ENCODE measurements at places on chromosomes 3 and 15.
A peak's percentile ranks its signal among the peaks of the same experiment; 100 is the strongest.

GRCh38 chr15:38706956-38707355, 142.3 kb upstream of the RASGRP1 start:
- no peak for DNase-seq

DNA sequence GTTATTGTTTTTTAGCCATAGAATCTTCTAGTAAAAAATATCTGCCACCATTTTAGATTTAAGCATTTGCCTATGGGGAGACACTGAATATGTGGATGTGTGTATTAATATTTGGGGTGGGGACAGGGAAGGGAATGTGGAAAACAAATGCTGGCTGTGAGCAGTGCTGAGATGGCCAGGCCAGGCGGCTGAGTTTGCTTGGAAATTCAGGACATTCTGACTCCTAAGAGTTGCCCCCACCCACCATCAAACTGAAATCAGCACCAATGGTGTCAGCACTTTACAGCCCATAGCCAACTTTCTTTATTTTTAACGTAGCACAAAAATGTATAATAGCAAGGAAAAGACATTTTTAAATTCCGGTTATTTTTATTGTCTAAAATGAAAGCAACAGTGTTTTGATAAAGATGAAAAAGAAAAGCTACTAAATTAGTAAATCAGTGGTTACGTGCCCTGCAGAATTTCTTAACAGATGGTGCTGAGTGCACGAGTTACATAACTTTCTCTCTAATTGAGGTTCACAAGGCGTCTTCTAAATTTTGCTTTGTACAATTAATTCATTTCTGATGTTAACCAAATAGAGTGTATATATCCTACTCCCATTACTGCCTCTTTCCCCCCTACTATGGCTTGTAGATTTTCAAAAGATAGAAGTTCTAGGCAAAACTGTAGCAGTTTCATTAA, 34.0 kb downstream of the B3GALNT1 start:
- DNase-seq, result no peak

DNA sequence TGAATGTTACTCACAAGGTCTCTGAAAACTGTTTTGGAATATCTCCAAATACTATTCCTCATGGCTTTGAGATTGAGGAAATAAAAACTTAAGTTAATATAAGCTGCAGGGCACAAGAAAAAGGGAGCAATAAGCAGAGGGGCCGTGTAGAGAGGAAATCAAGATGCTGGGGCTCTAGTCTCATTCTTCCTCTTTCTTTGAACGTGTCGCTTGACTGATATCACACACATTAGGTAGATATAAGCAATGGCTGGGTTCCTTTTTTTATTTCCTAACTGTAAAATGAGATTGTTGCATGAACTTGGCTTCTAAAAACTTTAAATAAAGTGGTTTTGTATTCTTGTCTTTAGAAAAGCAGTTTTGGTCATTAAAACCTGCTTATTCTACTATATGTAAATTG, 326.7 kb upstream of the ROPN1 start:
- no peak for DNase-seq

- no peak for DNase-seq
Measured at GRCh38 chr15:84955089-84955848, 26.4 kb upstream of the PDE8A start.

GRCh38 chr3:94349310-94349878, 286.5 kb downstream of the NSUN3 start:
- DNase-seq, result no peak

- no peak for DNase-seq
Measured at GRCh38 chr3:73718326-73719110, 93.8 kb upstream of the PDZRN3 start.

GRCh38 chr3:98360681-98361080, 7.0 kb downstream of the OR5K4 start:
- DNase-seq, result no peak

DNA sequence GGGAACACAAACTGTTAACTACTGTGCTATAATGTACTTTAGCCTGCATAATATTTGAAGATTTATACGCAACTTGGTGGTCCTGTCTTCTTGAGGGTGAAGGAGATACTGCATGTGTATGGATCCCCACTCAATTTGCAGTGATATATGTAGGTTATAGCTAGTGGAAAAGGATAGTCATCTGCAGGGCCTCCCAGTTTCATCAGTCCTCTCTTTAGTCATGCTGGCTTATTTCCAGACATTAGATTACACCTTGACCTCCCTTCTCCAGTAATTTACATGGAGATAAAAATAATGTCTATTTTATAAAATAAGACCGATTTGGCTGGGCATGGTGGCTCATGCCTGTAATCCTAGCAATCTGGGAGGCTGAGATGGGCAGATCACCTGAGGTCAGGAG, 3.7 kb downstream of the NR1D2 start:
- DNase-seq, result no peak

DNA sequence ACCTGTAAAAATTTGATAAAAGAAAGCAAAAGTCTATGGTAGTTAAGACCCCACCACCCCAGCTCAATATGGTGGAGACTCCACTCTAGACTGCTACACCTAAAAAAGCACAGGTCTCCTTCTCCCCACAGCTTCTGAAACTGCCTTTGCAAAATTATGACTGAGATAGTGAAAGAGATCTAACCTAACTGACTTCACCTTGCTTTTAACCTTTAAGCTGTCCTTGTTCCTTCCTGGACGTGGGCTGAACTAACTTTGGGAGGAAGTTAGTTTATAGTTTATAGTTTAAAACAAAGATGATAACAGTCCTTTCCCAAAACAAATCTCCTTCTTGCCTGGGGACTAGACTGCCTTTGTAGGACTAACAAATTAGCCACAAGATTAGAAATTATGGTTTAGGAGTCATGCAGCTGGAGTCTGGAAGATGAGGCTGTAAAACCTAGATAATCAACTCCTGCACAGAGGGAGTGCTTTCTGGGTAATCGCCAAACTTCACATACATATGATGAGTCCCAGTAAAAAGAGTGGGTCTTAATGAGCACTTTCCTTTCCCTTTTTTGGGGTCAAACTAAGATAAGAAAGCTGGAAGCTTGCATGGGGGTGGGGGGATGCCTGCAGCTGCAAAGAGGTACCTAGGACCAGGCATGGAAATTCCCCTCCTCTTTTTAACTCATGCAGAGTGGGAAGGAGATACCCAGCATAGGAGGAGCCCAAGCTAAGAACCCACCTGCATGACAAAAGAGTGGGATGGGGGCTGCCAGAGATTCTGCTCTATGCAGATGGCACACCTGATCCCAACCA, 17.5 kb downstream of the CCR8 start:
- peak; percentile 12 for DNase-seq

Measured in iPS DF 19.7 (cell line).